AG10803 (cell line): ENCODE measurements at places on chromosomes 2 and 18.

DNA sequence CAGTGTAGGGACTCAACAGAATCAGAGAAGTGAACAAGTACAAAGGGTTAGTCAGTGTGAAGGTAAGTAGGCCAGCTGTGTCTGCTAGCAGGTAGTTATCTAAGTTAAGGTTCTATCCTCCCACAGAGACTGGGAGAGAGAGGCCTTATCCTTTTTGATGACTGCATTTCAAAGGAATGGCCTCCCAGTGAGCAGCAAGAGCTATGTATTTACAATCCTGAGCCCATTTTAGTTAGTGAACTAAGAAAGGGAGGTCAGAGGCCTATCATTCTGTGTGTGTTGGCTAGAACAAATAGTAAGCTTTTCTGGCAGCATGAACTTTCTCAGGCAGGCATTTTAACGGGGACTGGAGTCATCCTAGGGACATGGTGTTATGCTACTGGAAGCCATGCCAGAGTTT is 182.9 kb downstream of the VWC2L start:
- DNase-seq: no peak

GRCh38 chr2:138829326-138829919 is 49.2 kb upstream of the NXPH2 start:
- DNase-seq: no peak

DNA sequence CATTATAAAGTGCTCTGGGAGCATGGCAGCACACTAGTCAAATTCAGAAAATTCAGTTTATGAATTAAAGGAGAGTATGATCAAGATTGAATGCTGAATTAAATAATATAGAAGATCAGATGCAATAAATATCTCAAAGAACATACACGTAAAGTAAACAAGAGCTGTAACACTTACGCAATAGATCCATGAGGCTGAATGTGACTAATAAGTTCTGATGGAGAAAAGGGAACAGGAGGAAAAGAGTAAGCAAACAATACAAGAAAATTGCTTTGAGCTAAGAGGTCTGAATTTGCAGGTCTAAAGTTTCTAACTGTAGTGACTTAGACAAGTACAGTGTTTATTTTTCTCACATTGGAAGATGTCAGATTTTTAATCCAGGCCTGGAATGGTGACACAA is 646.7 kb upstream of the ZNF804A start:
- no peak for DNase-seq

DNA sequence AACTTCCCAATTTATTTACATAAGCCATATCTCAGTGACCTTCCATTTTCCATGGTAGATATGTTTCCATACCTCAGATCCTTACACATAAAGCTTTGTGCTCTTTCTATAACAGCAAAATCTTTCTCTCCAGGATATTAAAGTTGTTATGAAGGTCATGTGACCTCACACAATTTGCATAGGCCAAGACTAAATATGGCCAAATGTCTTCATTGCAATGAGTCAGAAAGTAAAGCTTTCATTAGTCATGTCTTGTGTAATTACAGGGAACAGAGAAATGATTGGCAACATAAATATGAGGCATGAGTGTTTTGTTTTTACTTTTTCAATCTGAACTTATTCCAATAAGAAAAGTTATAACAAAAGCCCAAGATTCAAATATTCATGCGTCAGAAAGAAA is 243.5 kb downstream of the ASXL3 start:
- DNase-seq: peak; percentile 25

- no peak for DNase-seq
These were observed 41.0 kb downstream of the FAP start for GRCh38 chr2:162202203-162202602.

DNA sequence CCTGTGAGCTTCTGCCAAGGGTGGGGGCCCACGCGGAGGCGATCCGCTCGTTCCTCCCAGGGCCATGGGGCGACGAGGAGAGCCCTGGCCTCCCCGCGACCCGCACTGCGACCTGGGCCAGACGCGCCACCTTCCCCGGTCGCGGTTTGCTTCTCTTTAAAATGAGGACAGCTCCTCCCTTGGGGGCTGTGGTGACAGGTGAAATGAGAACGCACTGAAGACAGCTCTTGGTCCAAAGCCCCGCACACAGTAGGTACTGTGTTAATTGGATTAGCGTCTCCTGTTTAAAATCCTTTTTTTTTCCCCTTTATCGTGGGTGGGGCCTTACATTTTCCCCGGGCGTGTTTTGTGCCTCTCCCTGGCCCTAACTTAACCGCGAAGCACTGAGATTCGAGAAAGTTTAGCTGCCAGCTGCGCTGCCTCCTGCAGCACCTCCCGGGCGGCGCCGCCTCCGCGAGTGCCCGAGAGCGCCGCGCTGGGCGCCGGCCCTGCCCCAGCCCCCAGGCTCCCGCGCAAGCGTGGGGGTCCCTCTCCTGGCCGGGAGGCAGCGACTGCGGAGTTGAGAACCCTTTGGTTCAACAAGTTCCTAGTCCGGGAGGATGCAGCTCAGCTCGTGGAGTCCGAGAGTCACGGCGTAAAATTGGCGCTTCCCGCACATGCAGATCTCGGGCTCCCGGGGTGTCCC is 1.1 kb downstream of the HPCAL1 start:
- DNase-seq: peak; percentile 45

DNA sequence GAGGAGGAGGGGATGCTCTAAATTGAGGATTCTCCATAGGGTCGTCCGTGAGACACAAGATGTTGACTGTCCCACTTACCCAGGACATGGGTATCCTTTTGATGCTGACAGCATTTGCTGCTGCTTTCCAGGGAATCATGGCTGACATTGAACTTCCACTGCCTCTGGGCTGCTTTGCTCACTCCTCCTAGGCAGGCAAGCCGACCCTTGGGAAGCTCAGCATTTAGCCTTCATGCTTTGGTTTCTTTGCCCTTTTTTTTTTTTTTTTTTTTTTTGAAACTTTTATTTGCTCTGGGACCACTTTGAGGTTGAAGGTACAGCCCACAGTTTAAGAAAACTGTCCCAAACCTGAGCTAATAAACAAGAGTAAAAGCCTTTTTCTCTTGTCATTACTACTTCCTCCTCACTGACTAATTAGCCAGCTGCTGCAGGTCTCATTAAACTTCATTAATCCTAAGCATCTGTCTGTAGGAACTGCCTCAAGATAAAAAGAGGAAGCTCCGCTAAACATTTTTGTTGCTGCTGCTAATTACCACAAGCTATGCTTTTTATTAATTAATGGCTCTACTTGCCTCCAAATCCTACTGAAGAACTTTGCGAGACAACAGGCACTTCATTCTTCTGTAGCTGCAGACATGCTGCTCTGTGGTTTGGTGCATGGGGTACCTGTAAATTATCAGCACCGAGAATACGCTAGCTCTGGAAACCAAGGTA is 125.4 kb downstream of the SPTBN1 start:
- DNase-seq: no peak

- DNase-seq: no peak
These were observed 948.5 kb downstream of the SLC4A3 start for GRCh38 chr2:220575963-220576362.

DNA sequence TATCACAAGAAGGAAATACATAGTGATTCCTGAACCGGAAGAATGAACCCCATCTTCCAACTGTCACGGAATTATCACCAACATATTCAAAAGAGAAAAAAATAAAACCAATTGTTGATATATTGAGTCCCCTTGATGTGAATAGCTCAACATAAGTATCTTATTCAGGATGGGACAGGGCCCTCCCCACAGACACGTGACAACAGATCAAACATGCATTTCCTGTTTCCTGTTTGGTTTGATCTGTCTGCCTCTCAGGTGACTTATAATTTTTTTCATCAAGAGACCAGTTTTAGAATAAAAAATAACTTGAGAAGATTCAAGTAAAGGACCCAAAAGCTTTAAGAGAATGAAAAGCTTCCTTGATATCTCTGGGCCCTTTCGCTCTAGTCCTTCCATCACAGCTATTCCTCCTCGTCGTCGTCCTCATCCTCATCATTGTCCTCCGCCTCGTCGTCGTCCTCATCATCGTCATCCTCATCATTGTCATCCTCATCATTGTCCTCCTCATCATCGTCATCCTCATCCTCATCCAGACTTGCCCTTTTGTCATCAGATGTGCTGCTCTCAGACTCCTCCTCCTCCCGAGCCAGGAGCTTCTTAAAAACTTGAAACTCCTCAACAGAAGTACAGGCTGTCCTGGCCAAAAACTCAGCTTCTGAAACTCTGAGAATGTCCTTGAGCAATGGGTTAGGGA is 6.3 kb downstream of the MTERF4 start:
- no peak for DNase-seq
